ENCODE measurements at places on chromosomes 2 and 18.

- no peak for DNase-seq
Measured at GRCh38 chr18:57811477-57812125, 8.5 kb upstream of the ATP8B1 start.

- no peak for DNase-seq
Measured at GRCh38 chr2:188976545-188977268, 2.5 kb downstream of the COL3A1 start.

- DNase-seq = peak; percentile 68
Measured at GRCh38 chr2:2328848-2329247, 2.2 kb downstream of the MYT1L start.

DNA sequence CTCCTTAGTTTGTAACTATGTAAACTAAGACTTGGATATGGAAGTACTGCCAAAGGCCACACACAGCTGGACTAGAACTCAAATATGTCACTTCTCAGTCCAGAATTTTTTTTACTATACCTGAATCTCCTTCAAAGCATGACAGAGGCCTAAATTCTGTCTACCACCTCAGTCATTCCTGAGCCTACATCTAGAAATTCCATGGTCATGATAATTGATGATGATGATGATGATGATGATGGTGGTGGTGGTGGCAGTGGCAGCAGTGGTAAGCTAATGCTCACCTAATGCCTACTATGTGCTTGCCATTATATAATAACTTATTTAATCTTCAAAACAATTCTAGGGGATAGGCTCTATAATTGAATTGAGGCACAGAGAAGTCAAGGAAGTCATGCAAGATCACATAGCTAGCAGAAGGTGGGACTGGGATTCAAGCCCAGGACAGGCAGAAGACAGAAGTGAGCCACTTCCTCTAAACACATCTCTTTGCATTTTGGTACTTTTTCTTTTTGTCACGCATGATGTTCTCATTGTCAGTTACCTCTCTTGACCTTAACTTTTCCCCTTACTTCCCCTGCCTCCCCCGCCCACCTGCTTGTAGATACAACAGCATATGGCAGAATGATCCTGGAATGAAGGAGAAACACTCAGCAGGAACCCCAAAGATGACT, 539.3 kb downstream of the TNS1 start:
- no peak for DNase-seq

DNA sequence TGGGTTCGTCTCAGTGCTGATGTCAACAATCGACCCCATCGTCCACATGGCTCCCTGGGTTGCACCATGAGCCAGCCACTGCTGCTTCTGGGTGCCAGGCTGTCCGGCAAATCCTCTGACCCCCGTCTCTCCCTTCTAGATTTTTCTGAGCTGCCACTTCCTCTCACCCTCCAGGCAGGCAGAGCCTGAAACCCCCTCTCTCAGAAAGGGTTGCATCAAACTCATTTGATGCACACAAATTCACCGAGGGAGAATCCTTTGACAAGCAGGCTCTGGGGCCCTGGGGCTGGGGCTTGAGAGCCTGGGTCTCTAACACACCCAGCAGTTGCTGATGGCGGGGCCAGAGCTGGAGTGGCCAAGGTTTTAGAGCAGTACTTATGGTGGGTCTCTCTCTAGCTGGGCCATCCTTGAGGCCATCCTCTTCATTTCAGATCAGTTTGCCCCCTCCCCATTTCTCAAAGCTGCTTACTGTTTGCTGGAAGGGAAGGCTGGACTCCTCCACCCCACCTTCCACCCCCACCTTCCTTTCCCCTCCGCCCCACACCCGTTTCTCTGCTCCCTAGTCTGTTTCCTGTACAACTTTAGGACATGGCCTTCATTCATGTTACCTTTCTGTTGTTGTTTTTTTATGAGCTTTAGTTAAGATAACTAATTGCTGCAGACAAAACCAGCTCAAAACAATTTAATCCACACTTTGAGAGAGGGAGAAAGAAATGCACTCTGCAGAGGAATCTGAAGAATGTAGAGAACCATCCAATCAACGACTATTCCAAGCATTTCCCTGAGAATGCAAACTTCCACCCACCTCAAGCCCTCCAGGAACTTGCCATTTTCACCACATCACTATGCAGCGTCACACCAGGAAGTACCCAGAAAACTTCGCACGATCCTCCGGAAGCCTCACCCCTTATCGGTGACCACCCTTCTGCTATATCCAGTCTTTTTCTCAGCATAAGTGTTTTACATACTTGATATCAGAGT, 69.5 kb downstream of the ARL4C start:
- DNase-seq = no peak

DNA sequence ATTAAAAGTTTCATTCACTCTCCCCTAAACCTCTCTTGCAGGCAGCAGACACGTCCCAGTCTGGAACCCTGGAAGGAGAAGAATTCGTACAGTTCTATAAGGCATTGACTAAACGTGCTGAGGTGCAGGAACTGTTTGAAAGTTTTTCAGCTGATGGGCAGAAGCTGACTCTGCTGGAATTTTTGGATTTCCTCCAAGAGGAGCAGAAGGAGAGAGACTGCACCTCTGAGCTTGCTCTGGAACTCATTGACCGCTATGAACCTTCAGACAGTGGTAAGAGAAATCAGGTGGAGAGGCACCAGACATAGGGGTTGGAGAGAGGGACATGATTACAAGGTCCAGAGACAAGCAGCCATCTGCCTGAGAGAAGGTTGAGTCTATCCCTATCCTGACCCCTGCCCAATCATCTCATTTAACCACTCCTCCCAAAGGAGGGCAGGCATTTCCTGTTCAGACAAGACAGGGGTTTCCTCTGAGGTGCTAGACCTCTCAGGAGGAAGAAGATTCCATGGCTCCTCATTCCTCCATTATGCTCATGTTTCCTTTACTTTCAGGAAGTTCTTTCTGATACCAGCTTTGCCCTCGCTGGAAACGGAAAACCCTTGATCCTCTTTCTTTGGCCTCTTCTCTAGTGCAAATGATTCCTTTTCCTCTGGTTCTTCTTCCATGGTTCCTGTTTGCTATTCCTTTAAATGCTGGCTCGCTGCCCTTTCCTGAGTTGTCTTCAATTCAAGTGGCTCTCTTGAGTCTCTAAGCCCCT, 15.1 kb downstream of the PLCD4 start:
- DNase-seq = no peak

DNA sequence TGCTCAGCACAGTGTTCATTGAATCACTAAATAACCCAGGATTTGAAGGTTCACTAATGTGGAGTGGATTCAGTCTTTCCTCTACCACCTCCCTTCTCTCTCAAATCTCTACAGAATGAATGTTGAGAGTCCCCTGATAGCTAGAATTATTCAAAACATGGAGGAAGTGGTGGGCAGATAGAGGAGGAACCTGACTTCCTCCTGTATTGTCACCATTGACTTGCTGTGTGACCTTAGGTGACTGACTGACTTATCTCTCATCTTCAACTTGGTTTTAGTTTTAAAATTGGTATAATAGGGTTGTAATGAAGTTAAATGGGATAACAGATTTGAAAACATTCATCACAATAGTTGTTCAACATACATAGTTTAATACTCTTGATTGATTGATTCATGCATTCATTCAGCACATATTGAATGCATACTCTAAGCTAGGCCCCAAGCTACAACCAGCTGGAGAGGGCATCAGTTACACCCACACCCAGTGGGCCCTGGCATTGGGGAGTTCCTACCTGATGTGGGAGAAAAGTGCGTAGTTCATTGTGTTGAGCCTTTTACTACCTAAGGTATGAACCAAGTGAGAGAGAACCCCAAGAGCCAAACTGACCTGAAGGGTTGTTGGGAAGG, 96.0 kb downstream of the WDR7 start:
- DNase-seq = no peak

GRCh38 chr18:63472380-63472779, 4.4 kb upstream of the SERPINB5 start:
- DNase-seq = no peak

GRCh38 chr2:144078106-144078505, 441.8 kb downstream of the ZEB2 start:
- peak; percentile 27 for DNase-seq

DNA sequence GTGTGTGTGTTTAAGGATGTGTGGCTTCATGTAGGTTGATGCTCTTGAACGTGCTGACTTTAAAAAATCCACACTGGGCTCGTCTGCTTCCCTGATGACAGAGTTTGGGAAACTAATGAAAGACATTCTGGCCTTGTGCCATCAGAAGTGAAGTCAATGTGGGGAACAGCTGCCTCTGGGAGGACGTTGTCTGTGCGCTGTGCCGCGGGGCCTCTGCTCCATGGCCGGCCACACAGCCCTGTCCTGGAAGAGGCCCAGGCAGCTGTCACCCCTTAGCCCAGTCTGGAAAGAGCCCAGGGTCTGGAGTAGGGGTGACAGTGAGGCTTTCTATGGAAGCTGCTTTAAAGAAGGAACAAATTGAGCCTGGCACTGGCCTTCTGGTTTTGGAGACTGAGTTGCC, 155.8 kb downstream of the SH3RF3 start:
- DNase-seq = no peak

- DNase-seq = no peak
Measured at GRCh38 chr18:66533693-66534092, 70.2 kb downstream of the CDH19 start.
